ENCODE measurements at places on chromosomes 5 and 9.

DNA sequence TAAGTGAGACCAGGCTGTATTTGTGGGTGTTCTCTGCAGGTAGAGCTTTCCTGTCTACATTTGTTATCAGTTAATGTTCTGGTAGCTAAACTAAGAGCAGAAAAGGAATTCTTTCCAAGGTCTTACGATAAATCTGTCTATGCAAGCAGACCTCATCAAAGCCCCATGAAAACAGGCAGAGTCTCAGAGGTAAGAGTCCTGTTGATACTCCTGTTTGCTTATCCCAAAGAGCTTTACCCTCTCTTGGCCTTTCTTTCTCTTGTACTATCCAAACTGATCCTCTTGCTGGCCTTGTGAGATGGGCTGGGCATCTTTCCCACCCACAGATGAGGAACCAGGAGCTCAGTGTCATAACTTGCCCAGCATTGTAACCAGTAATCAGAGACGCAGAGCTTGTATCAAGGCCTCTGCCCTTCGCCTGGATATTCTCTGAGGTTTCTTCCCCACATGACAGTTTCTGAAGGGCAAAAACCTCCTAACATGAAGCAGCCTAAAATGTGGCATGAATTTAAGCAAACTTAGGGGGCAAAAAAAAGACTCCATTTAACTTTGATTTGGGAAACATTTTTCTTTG lies 33.5 kb downstream of the PRKACG start:
- DNase-seq: no peak

- peak; percentile 46 for DNase-seq
Observed at GRCh38 chr5:40679913-40680681, at the start of gene PTGER4. TSS of gene PTGER4 (plus strand) at chr5:40679915. CDS start at chr5:40680994, 1,079 bp downstream.

DNA sequence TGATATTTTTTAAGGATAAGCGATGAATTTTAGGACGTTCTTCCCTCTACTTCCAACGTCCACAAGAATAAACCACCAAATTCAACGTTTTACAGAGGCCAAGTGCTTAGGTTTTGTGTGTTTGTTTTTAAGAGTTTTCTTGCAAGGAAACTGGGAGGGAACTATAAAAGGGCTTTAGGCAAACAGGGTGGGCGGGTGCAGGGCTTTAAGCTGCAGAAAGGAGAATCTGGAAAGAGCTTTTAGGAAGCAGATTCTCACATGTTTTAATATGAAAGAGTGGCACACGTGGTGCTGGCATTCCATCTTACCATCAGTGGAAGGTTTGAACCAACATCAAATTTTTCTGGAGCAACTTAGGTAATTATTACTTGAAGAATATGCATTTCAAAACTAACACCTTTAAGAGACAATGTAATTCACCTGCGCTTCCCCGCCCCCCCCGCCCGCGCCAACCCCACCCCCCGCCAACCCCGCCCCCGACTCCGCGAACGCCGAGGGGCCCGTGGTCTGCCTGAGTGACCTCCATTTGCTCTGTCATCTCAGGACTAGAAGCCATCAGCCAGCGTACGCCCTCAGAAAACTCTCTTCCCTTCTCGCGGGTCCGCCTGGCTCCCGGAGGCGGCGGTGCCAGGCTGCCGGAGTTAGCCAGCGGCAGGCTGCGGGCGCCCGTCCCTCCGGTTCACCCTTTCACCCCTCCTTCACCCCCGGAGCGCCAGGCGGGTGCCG lies 911 bp upstream of the PIK3R1 start:
- DNase-seq: no peak

DNA sequence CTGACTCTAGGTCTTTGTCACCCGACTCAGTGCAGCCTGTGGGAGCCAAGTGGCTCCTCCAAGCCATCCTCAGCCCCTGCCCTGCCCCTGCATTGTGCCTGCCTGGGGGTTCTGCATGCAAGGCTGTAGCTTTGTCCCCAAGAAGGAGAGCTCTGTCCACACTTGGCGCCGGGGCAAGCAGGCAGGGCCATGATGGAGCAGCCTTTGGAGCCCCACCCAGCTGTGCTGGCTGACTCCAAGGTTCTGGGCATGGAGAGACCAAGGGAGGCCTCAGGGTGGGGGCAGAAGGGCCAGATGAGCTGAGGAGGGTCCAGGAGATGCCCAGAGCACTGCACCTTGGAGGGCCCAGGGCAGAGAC lies 226.2 kb downstream of the CACNA1B start:
- no peak for DNase-seq

Data from SHP77 (cell line).